ENCODE measurements at places on chromosomes 3 and 15.
A peak's percentile ranks its signal among the peaks of the same experiment; 100 is the strongest.

DNA sequence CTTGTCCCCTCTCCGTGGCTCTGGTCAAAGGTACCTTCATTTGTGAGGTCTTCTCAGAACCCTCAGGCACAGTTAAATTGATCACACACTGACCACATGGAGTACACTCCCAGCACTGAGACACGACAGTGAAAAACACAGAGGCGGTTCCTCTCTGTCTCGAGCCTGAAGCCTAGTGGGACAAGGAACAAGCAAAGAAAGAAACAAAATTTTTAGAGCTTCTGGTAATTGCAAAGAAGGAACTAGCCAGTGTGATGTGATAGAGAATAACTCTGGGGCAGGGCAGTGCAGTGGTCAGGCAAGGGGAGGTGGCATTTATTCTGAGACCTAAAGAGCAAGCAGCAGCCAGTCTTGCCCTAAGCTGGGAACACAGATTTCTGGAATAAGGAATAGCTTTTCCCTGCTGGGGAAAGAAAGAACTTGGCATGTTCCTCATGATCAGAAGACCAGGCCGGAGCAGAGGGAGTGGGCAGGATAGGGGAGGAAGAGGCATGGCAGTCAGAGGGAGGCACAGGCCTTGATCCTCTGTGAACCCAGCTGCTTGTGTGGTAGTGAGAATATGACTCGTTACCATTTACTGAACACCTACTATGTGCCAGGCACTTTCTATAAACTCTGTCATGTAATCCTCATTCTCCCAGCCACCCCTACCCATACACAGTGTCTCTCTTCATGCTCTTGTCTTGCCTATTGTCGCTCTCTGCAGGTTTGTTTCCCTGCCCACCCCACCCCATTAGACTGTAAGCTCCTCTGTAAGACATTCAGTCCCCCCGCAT, 262.3 kb upstream of the HES1 start:
- no peak for DNase-seq

- DNase-seq, result no peak
These were observed 62.2 kb downstream of the MB21D2 start for GRCh38 chr3:192855434-192855833.

GRCh38 chr3:69785769-69786320, 46.6 kb downstream of the MITF start:
- DNase-seq, result no peak

DNA sequence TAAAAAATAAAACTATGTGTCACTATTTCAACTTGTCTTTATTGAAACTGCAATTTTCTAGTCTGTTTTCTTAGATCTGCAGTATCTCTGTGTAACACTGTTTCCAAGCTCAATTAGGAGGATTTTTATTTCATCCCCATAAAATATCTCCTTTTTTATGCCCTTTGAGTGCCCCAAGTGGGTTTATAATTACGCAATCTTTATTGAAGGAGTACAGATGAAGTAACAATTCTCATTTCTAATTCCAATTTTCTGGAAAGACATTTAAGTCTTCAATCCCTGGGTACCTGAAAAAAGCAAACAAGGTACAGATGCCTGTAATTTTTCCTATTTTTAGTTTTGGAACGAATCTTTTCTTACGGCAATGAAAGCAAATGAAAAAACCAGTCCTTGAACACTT, 61.3 kb downstream of the CYP19A1 start:
- DNase-seq, result no peak

DNA sequence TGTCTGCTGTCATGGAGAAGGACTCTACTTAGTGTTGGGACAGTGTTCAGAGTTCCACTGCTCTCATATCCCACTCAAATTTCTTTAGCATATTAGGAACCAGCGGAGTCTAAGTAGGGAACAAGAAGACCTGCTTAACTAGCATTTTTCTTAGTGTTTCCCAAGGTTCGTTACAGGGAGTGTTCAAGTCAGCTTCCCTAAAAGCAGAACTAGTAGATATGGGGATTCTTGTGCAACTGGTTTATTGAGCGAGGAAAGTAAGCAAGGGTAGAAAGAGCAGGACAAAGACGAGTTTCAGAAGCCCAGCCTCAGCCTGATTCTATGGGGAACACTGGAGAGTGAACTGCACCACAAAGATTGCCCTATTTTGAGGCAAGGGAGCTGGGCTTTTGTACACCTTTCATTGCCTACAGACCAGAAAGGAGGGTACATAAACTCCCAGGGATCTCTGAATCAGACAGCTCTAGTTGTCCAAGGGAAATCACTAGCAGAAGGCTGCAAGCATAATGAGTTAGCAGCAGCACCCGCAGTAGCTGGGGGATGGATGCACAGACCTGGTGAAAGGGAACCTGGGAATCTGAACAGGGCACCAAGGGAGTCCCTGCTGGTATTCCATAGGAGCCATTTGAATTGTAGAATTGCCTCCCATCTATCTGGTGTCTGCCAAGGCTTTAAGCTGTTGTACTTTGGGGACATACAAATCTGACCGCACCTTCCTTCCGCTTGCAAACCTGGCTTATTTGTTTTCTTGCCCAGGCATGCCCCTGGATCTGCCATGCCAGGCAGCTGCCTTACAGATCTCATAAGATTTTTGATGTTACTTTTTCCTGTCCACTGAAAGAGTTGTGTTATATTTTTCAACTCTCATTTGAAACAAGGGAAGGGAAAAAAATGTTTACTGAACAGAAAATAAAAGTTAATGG, 15.1 kb downstream of the CMTM7 start:
- DNase-seq, result no peak

DNA sequence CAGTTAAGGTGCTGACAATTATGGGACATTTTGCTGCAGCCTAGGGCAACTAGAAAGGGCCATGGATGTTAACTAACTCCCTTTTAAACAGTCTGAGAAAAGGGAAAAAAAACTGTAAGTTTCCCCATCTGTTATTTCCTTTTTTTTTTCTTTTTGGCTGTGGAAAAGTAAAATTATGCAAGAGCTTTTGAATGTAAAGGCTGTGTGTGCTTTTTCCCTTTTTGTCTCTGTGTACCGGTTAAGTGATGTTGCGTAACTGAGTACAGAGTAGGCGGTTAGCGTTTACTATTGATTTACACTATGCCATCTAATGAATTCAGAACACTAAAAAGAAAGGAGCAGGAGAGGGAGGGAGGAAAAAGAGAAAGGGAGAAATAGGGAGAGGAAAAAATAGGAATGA, 403.6 kb downstream of the TIGIT start:
- no peak for DNase-seq

DNA sequence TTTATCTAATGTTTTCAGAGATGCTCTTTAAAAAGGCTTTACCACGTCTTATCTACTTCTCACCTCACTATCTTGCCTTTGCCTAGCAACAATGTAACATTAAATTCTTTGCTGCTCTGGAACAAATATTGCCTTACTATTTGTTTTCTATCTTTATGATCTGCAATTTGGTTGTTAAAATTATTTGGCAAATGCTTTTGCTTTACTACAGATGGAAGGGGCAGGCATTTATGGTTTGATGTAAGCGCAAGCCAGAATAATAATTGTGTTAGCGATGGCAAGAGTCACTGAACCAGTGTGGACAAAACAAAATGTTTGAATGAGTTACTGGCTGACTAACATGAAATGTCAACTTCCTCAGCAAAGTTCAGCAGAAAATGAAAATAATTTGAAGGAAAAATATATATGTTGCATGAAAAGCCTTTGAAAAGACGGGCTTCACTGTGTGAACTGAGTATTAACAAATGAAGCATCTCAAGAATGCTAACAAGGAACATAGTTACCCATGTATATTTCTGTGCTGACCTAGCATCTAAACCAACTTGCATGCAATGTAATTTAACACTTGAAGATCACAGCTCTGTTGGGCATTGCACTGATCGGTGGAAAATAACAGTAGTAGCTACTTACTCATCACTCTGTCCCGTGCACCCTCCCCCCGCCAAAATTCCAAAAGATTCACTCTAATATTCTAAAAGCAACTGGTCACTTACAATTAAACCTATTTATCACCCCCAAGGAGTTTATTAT, 454.0 kb upstream of the ARHGEF26 start:
- no peak for DNase-seq

DNA sequence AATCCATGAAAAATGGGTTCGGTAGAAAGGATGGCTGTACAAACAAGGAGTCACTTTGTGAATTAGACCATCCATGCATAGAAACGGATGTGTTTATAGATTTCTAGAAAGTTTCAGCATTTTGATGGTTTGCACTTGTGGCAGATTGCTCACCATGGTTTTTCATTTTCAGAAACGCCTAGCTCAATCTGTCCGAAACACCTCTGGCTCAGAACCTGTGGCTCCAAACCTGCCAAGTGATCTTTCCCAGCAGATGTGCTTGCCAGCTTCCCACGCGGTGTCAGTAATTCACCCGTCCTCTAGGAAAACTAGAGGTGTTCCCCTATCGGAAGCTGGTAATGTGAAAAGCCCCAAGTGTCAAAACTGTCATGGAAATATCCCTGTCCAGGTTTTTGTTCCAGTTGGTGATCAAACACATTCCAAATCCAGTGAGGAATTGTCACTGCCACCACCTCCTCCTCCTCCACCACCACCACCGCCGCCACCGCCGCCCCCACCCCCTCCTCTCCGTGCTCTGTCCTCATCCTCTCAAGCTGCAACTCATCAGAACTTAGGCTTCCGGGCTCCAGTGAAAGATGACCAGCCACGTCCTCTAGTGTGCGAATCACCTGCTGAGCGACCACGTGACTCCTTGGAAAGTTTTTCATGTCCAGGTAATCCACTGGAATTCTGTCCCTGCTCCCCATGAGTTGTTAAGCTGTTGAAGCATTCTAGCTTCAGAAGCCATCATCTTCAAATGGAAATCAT, 21.2 kb downstream of the WHAMM start:
- DNase-seq, result no peak

DNA sequence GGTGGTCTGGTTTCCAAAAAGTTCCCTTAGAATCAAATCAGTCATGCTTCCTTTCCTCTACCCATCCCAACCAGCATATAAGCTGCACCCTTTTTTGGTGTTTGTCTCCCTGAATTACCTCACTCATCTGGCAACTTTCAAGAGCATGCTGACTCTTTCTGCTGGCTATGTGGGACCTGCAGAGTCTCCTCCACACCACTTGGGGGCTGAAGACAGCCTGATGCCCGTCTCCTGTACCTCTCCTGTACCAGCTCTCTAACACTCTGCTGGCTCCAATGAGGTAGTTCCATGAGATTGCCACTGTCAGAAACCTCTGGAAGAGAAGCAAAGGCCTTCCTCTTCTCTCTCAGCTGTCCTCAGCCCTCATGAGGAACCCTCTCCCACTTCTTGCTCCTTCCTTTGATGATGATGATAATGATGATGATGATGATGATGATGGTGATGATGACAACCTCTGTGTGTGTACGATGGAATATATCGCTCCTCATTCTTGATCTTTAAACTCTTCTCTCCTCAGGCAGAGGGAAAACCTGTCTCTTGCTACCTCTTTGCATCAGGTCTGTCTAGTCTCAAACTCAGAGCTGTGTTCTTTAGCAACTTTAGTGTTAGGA, 257.5 kb downstream of the ZNF621 start:
- no peak for DNase-seq

DNA sequence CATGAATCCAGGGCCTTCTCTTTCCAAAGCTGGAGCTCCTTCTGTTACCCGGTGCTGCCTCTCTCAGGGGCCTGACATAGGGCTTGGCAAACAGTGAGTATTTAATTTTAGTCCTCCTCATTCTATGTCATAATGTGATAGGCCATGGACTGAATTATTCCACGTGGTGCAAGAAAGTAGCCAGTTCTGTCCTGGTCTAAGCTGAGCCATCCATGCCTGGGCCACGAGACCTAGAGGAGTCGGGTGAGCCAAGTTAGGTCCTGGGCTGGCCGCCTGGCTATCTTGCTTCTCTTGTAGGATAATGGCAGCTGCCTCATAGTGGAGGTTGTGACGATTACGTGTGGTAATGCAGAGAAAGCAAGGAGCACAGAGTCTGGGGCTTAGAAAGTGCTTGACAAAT, 170.6 kb downstream of the FAM43A start:
- DNase-seq, result no peak

GRCh38 chr15:99059010-99059981, 45.6 kb upstream of the SYNM start:
- DNase-seq, result peak; percentile 62

All from CD4-positive, alpha-beta T cell treated with Interleukin-17A for 4 hours (primary cell).